ENCODE measurements at places on chromosomes 2 and 18.

- no peak overlapping the region for H3K27ac ChIP-seq
- DNase-seq: no peak
- H3K27me3 ChIP-seq: no peaks in the 10 kb centered on the region
- no peaks in the 10 kb centered on the region for H3K4me1 ChIP-seq
These were observed 691.8 kb upstream of the CHAC2 start for GRCh38 chr2:53075760-53076159.

DNA sequence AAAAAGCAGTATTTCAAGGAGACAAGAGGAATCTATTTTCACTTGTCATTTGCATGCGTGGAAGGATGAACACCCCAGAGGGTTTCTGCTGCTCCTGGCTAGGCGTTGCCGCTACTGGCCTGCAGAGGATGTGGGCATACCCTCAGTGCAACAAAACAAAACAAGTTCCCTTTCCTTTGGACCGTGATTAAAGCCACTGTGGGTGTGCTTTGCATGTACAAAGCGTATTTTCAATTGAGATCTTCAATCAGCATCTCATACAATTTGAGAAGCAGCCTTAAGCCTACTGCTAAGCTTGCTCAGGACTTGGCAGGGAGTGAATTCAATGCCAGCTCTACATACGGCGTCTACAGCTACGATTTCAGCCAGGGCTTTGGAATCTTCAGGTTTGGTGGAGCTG is 298.4 kb downstream of the LPIN1 start:
- H3K4me3 ChIP-seq: no peak overlapping the region
- H3K36me3 ChIP-seq: no peaks in the 10 kb centered on the region
- H3K4me1 ChIP-seq: peaks cover 17% of the 10 kb centered on the region
- no peaks in the 10 kb centered on the region for H3K27me3 ChIP-seq
- DNase-seq: no peak

GRCh38 chr2:17634997-17635396 is 94.5 kb downstream of the VSNL1 start:
- no peaks in the 10 kb centered on the region for H3K27me3 ChIP-seq
- no peaks in the 10 kb centered on the region for H3K36me3 ChIP-seq
- H3K4me1 ChIP-seq: no peaks in the 10 kb centered on the region
- DNase-seq: no peak
- H3K4me3 ChIP-seq: no peak overlapping the region

DNA sequence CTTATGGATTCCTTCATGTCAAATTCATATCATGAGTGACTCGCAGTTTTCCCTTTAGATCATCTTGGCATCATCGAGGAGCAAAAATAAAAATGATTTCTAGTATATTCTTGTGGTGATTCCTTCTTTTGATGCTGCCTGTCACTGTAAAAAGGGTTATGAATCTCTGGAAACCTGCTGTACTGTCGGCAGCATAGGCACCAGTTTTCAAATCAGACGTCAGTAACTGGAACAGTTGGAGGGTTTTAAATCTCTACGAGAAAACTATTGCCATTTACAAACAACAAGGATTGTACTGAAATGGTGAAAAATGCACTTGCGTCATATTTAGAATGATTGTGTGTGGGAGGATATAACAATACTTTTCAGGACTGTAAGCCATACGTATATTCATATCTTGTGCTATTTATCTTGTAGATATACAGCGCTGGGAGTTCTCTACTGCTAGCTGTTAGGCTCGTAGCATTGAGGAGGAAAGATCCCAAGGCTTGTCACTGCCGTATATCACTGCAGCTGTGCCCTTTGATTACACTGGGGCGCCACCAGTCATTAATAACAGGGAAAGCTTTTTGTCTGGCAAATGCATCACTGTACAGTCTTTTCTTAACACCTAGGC is 320.7 kb downstream of the MTX2 start:
- DNase-seq: no peak
- no peak overlapping the region for H3K27ac ChIP-seq
- H3K36me3 ChIP-seq: no peaks in the 10 kb centered on the region

DNA sequence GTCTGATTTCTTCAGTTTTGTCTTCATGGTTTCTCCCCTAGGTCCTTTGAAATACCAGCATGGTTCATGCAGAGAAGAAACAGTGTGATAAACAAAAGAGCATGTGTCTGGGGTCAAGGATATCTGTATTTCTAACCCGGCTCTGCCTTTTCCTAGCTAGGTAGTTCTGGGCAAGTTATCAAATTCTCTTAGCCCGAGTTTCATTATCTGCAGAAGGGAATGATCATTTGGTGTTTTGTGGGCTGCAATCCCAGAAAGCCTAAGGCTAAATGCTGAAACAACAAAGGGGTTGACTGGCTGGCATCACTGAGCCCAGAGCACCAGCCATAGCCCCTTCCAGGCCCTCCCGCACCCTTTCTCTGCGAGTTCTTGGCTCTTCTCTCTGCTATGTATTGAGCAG is 51.7 kb upstream of the DAPL1 start:
- no peak overlapping the region for H3K27ac ChIP-seq
- no peak for DNase-seq
- H3K27me3 ChIP-seq: peaks cover 9% of the 10 kb centered on the region
- peaks cover 6% of the 10 kb centered on the region for H3K4me1 ChIP-seq
